ENCODE measurements at places on chromosomes 2 and 18. TPM values are rescaled to one million over a fixed set of nuclear protein-coding genes. Genes with fewer than 3 reads are reported as not detected.

GRCh38 chr2:239258248-239258647, 142.6 kb downstream of the HDAC4 start:
- no peaks in the 10 kb centered on the region for H3K27me3 ChIP-seq
- peaks cover 26% of the 10 kb centered on the region for H3K4me1 ChIP-seq
- H3K27ac ChIP-seq = no peak overlapping the region
- no peak for DNase-seq
- no peak overlapping the region for H3K4me3 ChIP-seq
- H3K36me3 ChIP-seq = no peaks in the 10 kb centered on the region

The GPR39 gene
- 0.11 TPM for polyA plus RNA-seq

DNA sequence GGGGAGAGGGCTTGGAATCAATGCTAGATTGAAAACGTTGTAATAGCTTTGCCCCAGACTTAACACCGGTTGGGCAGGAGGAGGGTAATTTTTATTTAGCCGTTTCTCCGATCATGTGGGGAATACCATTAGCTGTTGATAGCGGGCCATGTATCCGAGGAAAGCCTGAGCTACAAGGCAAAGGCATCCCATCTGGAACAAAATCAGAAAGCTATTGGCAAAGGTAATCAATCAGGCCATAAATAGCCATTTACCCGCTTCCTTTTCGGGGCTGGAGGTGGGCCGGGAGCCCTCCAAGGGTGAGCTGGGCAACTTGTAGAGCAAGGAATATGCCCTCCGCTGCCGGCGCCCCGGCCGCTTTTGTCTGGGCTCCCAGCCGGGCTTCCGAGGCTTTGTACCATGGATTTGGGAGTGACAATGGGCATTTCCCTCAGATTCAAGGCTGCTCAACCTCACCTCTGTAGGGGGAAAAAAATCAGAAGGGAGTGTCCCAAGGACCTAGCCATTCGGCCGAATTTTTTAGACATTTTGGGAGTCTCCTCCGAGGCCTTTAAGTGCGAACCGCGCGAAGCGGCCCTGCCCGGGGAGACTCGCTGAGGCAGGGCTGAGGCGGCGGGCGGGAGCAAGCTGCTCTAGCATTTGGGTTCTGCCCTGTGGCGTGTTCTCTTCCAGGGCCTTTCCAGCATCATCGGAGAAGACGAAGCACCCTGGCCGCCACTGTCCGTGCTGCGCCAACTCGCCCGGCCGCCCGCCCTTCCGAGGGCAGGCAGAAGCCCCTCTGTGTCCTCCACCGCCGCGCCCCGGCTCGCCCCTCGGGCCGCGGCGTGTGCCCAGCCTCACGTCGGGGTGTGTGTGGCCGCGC, 1.1 kb upstream of the HOXD9 start:
- no peaks in the 10 kb centered on the region for H3K36me3 ChIP-seq
- H3K27me3 ChIP-seq = peaks cover 96% of the 10 kb centered on the region
- H3K4me1 ChIP-seq = peaks cover 21% of the 10 kb centered on the region
- H3K27ac ChIP-seq = no peak overlapping the region
- DNase-seq = no peak

The GALNT5 gene
- polyA plus RNA-seq = 7.4 TPM

- peaks cover under 1% of the 10 kb centered on the region for H3K36me3 ChIP-seq
- no peak overlapping the region for H3K4me3 ChIP-seq
- H3K4me1 ChIP-seq = peaks cover 72% of the 10 kb centered on the region
- no peak overlapping the region for H3K27ac ChIP-seq
- no peak for DNase-seq
Measured at GRCh38 chr2:239292959-239293774, 107.7 kb downstream of the HDAC4 start.

DNA sequence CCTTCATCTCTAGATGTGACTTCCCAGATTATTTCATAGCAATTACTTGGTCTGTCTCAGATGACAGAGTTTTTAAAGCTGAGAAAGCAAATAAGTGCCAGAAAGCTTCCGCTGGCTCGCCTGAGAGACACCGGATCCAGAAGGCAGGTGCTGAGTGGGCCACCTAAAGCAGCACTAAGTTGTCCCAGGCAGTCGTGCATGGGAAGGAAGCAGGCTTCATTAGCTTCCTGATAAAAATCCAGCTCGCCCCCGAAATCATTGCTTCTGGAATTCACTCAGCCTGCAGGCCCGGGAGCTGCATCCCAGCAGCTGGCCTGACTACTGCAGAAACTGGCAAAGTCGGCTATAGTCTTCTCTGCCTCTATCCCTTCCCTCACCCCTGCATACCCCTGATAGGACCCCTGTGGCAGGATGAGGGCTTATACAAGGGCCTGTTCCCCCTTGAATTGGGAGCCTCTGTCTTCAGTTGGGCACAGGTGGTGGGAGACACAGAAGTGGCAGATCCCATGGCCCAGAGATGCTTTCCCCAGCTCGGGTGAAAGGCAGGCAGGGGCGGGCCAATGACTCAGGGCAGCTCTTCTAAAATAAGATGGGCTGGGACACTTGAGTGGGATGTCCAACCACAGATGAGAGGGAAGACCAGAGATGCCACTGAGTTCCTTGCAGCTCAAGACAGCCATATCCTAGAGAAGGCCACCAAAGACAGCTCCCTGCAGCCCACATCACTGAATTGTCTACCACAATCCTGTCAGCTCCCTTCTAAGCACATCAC, 262.4 kb upstream of the PKDCC start:
- H3K27me3 ChIP-seq = no peaks in the 10 kb centered on the region
- H3K27ac ChIP-seq = no peak overlapping the region
- peaks cover 3% of the 10 kb centered on the region for H3K4me1 ChIP-seq
- no peaks in the 10 kb centered on the region for H3K36me3 ChIP-seq
- DNase-seq = no peak

GRCh38 chr2:217010173-217010572, 150.3 kb upstream of the TNP1 start:
- no peak overlapping the region for H3K27ac ChIP-seq
- no peaks in the 10 kb centered on the region for H3K36me3 ChIP-seq
- H3K4me1 ChIP-seq = peaks cover 10% of the 10 kb centered on the region
- no peak overlapping the region for H3K4me3 ChIP-seq

Data from muscle of leg (tissue), 16 donors.